Occipital lobe (tissue), 3 donors: ENCODE measurements at places on chromosomes 1 and 21.

DNA sequence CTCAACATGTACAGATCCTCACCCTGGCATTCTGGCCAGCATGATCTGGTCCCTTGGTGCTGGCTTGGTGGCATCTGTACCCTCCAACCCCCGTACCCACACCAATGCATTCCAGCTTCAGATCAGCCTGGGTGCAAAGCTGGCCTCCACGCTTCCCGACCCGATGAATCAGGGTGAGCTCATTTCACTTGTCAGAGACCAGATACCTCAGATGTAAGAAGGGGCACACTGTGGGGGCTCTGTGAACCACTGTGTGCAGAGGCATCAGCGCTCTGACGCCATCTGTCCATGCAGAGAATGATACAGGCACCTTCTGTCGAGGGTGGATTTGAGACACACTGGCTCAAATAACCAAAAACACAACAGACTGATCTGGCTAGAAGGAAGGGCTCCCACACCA is 76.6 kb downstream of the DMRTB1 start:
- no peak for DNase-seq

DNA sequence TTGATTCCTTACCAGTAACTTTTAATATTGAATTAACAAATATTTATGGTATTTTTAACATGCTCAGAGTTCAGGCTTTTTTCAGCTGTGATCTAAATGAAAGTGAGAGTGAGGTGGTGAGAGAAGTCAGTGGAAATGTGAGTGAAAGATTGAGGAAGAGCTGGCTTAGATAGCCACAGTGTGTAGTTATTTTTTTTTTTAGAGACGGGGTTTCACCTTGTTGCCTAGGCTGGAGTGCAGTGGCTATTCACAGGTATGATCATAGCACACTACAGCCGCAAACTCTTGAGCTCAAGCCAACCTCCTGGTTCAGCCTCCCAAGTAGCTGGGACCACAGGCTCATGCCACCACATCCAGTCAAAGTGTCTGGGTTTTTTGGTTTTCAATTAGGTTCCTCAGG is 10.9 kb downstream of the RNF11 start:
- DNase-seq, result no peak

DNA sequence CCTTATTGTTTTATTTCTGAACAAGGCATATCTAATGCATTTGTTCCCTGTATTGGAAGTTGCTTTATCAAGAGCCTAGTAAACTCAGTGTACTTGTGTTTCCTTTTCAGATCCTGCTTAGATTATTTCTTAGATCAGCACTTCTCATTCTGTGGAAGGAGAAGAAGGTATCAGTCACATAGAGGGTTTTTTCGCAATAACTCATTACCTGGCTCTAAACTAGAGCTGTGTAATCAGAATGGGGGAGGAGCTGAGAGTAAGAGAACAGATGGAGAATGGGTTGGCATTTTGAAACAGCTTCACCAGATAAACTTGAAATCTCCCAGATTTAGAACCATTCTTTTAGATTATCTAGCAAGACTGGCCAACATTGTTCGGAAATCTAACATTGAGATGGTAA is 11.0 kb downstream of the AHCYL1 start:
- no peak for DNase-seq

DNA sequence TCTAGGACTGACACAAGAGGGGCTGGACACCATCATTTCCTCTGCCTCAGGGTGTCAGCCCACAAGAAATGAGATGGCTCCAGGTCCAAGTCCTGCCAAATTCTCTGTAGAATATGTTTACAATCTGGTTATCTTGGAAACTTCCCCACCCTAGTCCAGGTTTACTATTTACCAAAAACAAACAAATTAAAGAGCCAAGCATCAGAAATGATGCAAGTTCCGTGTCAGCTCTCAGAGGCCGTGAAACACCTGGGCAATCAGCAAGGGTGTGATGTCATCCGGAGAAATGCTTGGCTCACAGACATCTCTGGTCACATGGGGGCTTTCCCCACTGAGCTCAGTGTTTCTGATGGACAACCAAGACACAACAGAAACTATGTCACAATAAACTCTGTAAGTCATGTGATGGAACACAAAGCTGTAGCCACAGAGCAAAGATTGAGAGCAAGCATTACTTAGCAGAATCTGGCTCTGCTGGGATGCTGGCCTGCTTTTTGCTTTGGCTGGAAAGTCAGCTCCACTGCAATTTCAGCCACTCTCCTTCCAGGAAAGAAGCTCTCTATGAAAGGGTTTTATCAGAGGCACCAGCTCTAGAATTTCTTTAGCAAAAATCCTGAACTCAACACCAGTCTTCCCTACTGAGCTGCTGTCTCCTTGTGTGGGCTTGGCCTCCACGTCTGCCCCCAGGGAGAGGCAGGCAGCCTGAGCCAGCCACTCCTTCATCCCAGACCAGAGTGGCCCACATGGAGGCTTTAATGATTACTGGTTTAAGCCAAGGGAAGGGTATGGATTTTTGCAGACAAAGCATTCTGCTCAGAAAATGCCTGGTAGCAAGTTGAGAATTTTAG is 55.9 kb downstream of the NENF start:
- DNase-seq, result no peak

DNA sequence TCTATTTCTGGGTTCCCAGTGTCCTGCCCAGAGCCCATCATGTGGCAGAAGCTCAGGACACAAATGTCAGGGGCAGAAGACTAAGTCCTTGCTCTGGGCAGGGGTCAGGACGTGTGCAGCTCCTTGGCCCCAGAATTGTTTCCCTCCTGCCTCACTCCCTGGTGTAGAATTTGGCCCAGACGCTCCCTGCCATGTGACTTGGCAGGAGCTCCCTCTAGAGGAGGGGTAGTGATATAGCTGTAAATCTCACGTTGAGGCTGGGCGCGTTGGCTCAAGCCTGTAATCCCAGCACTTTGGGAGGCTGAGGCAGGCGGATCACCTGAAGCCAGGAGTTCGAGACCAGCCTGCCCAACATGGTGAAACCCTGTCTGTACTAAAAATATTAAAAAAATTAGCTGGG is 91.2 kb downstream of the UBIAD1 start:
- no peak for DNase-seq

DNA sequence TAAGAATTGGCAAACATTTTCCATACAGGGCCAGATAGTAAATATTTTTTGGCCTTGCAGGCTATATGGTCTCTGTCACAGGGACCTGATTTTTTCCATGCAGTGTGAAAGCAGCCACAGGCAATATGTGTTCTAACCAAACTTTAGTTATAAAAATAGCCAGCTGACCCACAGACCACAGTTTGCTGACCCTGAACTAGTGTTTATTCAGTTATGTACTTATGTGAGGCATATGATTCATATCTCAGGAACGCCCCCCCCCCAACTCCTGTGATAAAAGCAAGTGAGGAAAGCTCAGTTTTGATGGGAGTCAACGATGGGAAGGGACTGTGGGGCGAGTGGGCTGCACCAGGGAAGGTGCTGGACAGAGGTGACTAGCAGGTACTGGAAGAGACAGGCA is 80.1 kb downstream of the HMGB4 start:
- DNase-seq, result no peak

- no peak for DNase-seq
These were observed 987.5 kb upstream of the NCAM2 start for GRCh38 chr21:20010691-20011200.

GRCh38 chr1:169085911-169086310 is 20.6 kb upstream of the ATP1B1 start:
- DNase-seq, result no peak
